ENCODE measurements at places on chromosomes 12 and 14.

DNA sequence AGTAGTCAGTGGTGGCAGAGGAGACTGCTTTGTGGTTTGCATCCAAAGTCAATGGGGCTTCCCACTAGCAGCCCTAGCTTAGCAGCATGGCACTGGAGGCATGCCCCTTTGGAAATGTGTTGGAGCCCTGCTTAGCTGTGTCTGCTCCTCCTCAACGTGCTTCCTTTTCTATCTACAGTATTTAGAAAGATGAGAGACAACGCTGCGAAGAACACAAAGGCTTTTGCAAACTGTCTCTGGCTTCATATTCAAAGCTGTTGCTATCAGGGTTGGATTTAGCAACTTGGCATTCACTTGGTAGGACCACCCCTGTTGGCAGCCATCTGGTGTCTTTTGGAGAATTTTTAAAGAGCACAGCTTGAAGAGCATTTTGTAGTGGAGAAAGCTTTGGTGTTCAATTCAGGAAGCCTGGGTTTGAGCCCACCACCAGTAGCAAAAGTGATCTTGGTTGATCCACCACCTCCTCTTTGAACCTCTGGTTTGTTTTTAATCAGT lies 82.1 kb upstream of the CCDC196 start:
- DNase-seq = no peak

- DNase-seq = no peak
These were observed 44.1 kb downstream of the LRFN5 start for GRCh38 chr14:41650802-41651201.

DNA sequence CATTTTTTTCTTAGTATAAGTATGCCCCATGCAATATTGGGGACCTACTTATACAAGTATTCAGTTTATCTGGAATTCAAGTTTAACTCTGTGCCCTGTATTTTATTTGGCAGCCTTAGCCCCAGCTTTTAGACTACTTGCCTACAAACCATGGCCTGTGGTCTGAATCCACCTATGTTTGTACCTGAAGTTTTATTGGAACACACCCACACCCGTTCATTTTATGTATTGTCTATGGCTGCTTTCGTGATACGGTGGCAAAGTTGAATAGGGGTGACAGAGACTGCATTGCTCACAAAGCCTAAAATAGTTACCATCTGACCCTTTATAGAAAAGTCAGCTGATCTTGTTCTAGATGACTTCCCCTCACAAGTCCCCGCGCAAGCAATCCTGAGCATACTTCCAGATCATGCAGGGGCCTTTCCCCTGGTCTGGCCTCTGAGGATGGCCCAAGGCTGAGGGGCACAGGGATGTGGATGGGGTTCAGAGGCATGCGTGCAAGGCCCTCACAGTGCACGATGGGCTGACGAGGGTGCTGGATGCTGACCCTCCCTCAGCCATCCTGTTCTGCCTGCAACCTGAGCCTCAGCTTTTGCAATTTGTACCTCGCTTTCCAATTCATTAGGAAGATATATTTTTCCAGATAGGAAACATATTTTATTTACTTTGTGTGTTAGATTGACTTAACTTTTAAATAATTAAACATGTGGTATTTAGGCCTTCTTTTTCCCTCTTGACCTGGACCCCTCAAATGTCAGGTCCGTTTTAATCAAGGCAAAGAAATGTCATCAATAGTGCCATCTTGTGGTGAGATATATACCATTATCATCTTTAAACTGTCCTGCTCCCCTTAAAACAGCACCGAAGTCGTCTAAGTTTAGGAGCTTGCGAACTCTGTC lies 527.3 kb upstream of the CCDC196 start:
- DNase-seq = no peak

DNA sequence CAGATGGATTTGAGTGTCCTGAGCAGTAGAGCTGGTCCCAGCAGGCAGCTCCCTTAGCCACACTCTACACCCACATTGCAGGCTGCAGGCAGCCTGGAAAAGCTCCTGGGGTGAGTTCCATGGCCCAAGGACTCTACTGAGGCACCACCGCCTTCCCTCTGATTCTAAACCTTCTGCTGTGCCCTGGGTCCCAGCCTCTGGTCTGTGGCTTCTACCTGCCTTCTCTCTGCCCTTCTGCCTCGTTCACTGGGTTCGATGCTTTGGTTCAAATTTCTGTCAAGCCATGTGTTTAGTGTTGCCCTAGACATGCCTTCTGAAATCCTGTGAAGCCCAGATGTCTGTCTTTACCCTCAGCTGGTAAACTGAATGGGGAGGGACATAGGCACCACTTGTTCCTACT lies 1.5 kb upstream of the FGF6 start:
- no peak for DNase-seq

GRCh38 chr12:58596381-58596780 lies 323.9 kb downstream of the LRIG3 start:
- DNase-seq = no peak

DNA sequence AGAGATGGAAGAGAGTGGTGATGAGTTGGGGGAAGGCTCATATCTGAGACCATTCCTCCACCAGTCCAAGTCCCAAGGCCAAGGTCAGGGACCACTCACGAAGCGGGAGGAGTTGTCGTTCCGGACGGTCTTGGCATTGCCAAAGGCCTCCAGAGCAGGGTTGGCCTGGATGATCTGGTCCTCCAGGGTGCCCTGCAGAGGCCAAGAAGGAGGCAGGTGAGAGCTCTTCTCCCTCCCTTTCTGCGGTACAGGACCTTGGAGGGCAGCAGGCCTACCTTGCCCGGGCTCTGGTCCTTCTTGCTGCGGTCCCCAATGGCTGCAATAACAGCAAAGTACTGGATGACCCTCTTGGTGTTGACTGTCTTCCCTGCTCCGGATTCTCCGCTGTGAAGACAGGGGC lies 4.0 kb downstream of the MYH7 start:
- DNase-seq = no peak

Measured in stimulated activated CD4-positive, alpha-beta T cell treated with anti-CD3 and anti-CD28 coated beads, Interleukin-15, amount 100 ng/mL, for 48 hours (primary cell).